Brain (organoid and tissue), 16 donors: ENCODE measurements at places on chromosomes 3 and 15.

DNA sequence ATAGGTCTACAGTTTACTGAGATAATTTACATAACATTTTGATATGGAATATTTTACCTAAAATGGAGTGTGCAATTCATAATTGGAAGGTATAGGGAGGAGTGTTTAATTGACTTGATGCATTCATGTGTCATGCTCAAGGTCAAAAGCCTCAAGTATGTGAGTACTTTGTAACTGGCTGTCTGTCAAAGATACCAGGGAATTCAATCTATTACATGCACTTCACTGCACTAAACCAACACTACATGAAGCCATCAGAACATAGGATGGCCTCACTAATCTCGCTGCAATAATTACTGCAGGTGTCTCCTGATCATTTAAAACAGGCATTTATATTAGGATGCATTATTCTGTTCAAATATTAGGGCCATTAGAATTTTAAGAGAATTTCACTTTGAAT is 367.2 kb downstream of the CNTN4 start:
- DNase-seq = peak; percentile 43

- no peak for DNase-seq
Measured at GRCh38 chr3:123078101-123078500, 11.3 kb downstream of the PDIA5 start.

GRCh38 chr3:16216373-16216935 is 42.0 kb downstream of the GALNT15 start:
- no peak for DNase-seq

DNA sequence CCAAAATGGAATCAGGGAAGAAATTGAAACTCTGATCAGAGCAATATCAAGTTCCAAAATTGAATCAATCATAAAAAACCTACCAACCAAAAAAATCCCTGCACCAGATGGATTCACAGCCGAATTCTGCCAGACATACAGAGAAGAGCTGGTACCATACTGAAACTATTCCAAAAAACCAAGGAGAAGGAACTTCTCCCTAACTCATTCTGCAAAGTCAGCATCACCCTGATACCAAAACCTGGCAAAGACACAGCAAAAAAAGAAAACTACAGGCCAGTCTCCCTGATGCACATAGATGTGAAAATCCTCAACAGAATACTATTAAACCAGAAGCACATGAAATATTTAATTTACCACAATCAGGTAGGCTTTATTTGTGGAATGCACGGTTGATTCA is 118.1 kb downstream of the MYRIP start:
- DNase-seq = peak; percentile 42

DNA sequence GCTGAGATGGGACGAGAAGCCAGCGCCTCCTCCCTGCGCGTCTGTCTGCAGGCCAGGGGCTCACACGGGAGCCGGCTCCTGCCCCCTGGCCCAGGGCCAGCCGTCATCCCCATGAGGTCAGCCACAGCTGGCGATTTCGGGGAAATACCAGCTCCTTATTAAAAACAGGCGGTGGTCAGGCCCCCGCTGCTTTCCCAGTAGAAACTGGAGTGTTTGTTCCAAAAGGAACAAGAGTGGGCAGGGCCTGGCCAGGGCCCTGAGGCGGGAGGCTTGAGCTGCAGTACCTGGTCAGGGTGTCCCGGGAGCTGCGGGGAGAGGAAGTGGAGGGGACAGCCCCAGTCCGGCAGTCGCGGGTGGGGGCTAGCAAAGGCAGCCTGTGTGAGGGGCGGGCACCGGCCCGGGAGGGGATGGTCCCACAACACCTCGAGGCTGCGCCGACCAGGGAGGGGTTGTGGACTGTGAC is 17.8 kb downstream of the MYL3 start:
- DNase-seq = peak; percentile 65

DNA sequence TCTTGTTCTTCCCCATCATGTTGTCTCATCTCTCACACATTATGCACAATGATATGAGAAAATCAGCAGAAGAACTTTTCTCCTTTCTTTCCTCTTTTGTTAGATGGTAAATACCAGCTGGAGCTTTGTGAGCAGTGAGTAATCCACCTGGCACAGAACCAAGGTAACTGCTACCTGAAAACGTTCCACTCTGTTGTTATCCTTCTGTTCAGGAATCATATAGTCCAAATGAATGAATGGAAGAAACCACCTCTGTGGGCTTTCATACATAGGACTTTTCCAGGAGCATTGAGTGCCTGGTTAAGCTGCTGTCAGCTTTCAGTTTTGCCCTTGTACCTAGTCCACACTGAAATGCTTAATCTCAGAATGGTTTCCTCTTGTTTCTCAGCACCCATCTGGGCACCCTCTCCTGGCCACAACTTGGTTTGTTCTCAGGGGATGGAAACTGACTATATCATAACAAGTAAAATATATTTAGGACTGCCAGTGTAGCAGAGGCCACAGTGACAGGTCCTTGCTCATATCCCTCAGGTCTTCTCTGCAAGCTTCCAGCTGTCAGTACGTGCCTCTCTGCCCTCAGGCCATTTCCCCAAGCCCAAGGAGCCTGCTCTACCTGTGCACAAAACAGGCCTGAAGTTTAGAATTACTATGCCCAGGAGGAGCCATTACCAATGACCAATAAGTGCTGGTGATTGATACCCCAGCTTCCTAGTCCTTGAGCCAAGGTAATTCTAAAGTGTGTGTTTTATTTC is 23.5 kb upstream of the SLC4A7 start:
- no peak for DNase-seq

DNA sequence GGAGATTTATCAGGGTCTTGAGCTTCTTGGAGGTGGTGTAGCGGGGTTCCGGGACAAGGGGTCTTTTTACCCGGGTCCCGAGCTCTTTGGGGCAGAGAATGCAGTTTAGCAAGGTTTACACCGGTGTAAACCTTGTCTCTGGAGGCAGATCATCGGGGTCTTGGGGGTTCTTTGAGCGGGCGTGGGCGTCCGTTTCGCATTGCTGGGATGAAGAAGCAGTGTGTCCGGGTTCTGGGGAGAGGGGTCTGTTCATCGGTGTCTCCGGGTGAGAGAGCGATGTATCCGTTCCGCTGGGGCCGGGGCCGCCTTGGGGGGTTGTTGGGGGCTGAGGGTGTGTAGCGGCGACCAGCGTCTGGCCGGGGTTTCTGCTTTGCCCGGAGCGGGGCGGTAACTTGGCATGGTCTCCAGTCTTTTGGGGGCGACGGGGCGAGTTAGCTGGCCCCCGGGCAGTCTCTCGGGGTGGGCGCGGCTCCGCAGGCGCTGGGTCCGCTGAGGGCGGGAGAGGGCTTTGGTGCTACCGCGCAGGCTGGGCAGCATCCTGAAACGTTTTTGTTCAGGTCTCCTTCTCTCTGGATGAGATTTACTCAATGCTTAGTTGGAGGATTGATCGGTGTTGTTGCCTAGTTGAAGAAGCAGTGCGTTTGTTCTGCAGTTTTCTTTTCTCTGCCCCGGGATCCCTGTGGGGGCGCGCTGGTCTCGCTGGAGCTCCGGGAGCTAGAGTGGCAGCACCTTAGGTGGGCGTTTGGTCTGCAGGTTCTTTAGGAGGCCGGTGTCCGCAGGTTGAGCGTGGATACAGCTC is 843 bp downstream of the GLCE start:
- peak; percentile 50 for DNase-seq

GRCh38 chr3:186988806-186989205 is 58.5 kb downstream of the ST6GAL1 start:
- no peak for DNase-seq

DNA sequence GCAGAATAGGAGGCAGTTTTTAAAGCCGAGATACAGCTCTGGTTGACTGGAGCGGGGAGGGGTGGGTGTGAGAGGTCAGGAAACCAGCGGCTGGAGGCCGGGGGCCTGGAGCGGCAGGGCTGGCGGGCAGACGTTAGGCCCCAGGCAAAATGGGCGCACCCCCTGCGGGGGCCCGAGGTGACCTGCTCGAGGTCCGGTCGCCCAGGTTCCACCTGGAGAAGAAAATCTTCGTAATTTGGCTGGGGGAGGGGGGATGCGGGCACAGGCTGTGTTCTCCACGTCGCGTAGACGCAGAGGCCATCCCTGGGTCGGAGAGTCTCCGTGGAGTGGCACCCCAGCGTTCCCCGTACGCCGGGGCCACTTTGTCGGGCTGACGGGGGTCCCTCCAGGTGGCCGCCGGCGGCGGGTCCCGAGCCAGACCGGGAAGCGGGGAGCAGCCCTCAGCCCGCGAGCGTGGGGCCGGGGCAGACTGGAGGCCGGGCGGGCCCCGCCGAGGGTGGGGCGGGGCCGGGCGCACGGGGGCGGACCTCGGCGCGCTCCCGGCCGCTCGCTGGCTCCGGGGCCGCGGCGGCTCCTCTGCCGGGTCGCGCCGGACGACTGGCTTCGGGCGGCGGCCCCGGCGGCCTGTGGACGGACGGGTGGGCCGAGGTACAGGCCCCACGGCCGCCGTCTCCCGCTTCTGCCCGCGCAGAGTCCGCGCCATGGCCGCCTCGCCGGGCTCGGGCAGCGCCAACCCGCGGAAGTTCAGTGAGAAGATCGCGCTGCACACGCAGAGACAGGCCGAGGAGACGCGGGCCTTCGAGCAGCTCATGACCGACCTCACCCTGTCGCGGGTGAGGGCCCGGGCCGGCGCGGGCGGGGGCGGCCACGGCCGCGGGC is at the start of gene CRTC3:
CRTC3 (plus strand) TSS at position 553 of the 879 bp plus-strand sequence; CDS start at position 702, 149 bp downstream.
- DNase-seq = peak; percentile 79

DNA sequence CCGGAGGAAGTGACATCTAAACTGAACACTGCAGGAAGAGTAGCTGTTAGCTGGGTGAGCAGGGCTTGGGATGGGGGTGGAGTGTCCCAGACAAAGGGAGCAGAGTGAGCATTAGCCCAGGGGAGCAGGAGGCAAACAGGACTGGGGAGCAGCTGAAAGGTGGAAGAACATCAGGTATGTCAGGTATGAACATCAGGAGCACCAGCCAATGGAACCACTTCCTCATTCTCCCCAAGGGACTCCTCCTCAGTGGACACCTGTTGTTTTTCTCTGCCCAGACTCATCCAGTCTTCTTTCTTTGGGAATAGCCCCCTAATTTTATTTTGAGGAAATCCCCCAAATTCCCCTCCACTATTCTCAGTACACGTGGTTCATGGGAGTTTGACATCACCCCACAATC is 107.7 kb upstream of the RAD18 start:
- DNase-seq = no peak
